ENCODE measurements at places on chromosomes 7 and 10.

GRCh38 chr7:111082351-111082750 lies 8.6 kb upstream of the LRRN3 start:
- DNase-seq = no peak

DNA sequence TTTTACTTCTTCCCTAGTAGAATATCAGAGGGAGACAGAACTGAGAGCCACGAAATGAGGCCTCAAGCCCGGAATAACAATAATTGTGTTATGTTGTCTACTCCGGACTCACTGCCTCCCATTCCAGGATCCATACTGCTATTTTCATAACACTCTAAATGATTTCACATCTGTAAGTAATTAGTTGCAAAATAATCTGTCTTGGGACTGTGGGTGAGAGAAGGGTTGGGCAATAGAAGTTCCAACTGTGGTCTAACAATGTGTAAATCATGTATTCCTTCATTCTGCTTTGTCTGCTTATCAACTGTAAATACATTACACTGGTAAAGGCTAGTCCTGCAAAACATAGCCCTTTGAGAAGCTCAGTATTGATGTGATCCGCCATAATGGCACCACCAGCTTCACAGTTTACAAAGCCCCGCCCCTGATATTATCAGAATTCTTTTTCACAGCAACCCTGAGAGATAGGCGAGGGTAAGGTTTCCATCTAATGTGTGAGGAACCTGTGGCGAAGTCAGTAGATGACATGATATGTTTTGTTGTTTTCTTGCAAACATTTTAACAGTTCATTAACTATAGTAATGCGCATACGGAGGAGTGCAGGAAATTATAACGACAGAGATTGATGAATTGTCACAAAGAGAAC lies 265.7 kb upstream of the BMPER start:
- no peak for DNase-seq

DNA sequence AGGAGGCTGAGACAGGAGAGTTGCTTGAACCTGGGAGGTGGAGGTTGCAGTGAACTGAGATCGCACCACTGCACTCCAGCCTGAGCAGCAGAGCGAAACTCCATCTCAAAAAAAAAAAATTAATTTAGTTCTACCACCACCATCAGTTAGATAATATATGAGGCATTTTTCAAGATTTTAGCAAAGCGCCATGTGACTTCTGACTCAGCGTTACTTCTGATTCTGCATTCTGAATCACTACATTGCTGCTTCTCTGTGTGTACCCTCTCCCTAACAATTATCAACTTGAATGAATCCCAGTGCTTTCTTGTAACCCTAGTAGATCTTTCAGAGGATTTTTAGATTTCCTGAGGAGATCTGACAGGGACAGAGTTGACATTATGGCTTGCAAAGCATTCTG lies 176.8 kb upstream of the SORCS1 start:
- DNase-seq = no peak

DNA sequence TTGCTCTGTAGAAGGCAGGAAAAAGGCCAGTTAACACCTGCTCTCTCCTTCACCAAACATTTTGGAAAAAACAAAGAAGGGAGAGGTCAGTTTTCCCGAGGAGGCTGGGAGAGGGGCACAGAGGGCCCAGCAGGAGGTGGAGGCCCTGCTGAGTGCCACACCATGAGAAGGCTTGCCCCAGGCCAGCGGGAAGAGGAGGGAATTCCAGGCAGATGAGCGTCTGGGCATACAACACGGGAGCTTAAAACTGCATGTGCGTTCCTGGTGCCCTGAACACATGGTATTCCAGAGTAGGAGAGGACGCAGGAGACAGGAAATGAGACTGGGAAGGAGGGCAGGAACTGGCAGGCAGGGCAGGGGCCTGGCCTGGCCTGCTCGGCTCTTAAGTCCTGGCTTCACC lies 182.4 kb downstream of the CCDC3 start:
- no peak for DNase-seq

- DNase-seq = peak; percentile 11
Measured at GRCh38 chr7:52163311-52163710, 846.7 kb upstream of the COBL start.

DNA sequence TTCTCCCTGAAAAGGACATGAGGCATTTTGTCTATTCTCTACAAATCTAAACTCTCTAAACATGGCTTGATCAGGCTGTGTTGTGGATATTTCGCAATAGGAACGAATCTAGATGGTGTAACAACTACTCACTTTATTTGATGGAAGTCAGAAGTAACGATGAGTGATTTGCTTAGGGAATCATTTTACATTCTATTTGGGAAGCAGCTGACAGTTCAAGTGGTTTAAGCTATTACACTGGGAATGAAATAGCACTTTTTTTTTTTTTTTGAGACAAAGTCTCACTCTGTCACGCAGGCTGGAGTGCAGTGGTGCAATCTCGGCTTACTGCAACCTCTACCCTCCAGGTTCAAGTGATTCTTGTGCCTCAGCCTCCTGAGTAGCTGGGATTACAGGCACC lies 44.1 kb downstream of the NPY start:
- no peak for DNase-seq

GRCh38 chr10:94428766-94429707 lies 26.7 kb downstream of the TBC1D12 start:
- DNase-seq = no peak

DNA sequence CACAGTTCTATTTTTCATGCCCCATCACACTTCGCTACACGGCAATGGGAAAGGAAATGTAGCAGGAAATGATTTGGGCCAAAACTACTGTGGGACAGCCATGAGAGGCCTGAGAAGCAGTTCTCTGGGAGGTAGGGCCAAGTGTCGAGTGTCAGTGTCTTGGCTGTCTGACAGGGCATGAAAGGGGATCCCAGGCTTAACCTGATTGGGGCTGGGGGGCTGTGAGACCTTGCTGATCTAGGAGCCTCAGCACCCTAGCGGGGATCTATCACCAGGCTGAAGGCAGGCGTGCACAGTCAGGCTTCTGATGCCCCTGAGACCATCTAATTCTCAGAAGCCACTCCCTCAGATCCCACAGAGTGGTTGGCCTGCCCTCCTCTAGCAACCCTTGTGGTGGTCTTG lies 58.2 kb upstream of the SLC25A13 start:
- DNase-seq = no peak

DNA sequence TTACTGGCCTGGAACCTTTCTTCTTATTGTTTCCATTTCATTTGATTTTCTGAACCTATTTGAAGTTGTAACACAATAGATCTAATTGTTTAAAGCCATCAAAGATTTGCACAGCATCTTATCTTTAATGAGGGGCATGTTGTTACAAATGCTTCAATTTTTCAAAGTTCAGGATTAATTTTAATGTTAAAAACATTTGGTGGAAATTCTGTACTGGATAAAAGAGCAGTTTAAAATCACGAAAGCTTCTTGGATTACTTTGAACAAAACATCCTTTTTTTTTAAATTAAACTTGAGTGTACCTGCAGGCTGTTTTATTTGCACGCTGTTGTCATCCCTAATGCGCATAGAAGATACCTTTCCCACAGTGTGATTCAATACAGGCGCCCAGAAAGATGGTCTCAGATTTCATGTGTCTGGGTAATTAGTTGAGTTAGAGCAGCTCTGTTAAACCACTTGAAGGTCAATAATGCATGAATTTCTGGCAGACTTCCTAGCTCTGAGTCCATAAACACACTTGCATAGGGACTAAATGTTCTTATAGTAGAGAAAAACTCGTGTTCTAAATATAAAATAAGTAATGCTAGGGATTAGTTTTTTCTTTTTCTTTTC lies 29.3 kb upstream of the DDX50 start:
- peak; percentile 27 for DNase-seq

DNA sequence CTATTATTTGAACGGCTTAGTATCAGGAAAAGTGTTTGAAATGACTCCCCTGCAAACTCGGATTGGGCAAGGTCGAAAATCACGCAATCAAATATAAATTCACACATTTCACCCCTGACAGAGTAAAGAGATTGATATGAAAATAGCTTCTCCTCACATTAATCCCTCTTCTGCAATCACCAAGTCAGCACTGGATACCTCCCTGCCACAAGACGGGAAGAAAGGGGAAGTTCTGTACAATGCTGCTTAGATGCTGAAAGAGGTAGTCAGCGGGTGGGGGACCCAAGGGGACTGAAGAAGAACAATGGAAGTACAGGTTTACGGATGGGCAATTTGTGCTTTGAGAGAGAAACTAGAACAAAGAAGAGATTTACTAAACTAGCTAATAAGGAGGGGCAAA lies 72.0 kb upstream of the ANK3 start:
- peak; percentile 16 for DNase-seq

DNA sequence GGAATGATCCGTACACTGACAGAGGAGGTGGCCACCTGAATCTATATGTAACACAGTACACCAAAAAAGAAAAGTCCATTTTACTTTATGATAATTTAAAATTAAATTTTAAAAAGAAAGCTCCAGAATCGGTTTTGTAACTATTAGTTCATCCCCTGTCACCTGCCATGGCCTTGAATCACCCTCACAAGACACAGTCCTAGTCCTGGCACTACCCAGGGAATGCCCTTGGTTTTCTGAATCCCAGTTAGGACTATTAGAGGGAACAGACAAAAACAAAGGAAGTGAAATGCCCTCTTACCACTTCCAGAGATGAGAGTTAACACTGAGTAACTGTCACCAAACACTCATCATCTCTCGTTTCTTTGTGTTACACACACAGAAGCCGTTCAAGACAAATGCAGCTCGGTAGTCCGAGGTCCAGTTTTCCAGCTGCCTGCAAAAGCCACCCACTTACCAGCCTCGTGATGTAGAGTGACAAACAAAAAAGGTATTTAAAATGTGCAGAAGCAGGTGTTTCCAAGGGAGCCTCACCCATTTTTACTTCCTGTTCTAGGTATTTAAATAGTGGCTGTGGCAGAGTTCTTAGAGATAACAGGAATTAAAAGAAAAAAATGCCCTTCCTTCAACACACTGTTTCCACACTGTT lies 6.1 kb downstream of the PTPRN2 start:
- DNase-seq = no peak

DNA sequence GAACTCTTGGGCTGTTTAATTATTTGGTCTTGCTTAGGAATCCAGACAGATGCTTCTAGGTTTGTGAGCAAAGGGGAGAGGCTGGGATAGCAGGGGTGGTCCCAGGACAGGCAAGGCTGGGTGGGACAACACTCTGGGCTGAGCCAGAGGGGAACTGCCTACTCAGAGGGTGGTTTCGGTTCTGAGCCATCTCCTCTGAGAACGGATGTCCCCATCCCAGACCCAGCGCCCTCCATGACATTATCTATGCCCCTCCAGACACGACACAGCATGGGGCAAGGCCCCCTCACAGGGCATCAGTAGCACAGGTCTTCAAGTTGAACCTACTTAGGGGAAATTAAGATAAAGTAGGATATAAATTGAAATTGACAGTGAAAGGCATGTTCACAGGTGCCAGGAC lies 7.1 kb downstream of the ASB10 start:
- DNase-seq = no peak

DNA sequence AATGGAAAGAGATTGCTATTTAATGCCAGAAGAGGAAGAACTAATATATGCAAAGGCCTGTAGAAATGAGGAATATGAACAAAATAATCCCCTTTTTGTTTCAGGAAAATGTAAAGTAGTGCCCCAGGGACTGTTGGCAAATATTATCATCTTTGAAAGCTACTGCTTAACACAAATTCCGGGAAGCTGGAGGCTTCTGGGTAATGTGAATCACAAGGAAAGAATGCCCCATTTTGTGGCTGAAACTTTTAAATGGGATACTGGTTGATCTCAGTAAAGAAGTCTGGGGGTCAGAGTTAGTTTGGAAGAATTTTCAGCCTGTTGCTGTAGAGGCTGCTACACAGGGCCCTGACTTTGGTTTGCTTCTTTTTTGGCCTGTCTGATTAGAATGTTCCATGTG lies 141.0 kb downstream of the PTEN start:
- DNase-seq = no peak

DNA sequence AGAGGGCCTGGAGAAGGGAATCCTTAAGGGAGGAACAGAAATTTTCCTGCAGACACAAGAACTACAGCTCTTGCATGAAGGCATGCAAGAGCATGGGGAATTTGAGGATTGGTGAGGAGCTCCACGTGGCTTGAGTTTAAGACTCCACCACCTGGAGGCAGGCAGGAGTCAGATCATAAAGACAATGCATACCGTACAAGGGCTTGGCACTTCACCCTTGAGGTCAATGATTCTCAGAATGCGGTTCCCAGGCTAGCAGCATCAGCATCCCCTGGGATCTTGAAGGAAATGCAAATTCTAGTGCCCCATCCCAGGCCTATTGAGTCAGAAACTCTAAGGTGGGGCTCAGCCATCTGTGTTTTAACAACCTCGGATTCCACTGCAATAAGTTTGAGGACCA lies 143.8 kb downstream of the C7orf25 start:
- no peak for DNase-seq

- DNase-seq = peak; percentile 60
Measured at GRCh38 chr10:47260505-47261111, 39.4 kb upstream of the GDF10 start.

DNA sequence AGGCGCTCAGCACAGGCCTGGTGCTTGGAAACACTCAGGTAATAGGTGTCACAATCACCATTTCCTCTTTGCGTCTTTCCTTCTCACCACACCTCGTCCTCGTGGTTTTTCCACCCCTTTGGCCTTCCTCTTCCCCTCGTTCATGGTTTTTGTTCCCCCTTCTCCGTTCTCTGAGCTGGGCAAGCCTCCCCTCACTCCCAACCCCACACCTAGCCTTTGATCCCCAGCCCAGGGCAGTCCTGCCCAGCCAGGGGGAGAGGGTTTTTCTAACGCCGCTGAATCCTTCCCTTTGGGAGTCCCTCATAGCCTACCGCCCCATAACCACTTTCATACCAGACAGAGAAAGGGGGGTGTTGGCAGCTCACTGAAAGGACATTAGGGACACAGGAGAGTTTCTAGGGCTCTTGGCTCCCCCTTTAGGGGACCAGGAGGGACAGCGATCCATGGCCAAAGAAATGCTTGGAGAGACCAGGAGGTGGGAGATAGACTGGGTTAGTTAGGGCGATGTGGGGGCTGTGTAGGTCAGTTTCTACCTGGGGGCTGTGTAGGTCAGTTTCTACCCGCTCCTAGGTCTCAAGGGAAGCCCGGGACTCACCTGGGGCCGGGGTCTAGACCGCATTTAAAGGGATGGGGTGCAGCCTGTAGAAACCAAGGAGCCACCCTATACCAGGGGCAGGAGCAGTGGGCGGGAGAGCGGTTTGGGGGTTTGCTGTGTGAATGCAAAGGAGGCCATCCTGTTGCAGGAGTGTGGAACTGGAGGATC lies 1.4 kb downstream of the EPHB4 start:
- DNase-seq = peak; percentile 54

- no peak for DNase-seq
Measured at GRCh38 chr10:121312587-121312986, 285.7 kb downstream of the FGFR2 start.

- DNase-seq = no peak
Measured at GRCh38 chr7:149707448-149707886, 65.9 kb downstream of the ZNF467 start.

DNA sequence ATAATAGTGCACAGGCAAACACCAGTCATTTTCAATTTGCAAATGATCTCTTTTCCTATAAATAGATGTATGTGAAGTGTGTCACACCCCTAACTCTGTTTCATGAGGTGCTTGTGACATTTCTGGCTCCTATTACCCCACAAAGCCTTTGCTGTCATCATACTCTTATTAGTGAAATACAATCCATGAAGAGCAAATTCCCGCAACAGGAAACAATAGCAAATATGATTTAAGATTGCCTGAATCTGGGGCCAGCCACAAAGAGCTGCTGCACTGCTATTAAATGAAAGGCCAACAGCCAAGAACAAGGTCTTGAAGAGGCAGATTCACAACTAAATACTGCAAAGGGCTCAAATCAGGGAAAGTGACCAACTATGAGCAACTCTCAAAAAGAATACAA lies 96.3 kb upstream of the CAV2 start:
- no peak for DNase-seq

All from retina (tissue), 1 donor.